ENCODE measurements at places on chromosomes 13 and 19.

DNA sequence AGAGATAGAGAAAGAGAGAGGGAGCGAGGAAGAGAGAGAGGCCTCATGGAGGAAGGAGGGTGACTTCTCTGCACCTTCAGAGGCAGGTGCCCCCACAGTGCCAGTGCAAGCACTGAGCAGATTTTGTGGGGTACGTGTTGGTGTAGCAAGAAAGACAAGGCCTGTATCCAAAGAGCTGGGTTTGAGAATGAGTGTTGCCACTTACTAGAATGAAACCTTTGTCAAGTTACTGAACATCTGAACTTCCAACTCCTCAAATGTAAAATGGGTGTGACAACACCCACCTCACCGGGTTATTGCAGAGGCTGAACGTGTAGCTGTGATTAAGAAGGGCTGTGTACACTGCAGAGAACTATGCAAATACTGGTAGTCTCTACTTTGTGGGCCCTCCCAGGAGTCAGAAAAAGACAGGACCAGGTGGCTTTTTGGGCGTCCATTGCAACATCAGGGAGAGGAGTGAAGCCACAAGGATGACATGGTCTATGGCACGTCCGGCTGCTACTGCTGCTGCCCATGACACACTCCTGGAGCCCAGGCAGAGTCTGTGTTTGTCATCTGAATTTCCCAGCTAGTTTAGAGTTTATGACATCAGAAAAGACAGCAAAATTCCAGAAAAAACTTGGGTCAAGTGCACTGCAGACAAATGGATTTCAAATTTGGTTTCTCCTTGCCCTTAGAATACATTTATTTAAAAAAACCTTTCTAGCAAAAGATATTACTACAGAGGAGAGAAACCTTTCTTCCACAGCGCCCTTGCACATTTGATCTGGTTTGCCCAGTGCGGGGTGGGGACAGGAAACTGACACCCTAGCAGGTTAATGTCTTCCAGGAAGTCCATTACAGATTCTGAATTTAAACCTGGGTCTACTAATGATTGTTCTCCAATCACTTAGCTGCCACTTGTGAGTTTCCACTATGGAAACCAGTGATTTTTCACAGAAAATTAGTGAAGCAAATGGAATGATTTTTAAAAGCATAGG, 54.0 kb upstream of the ATP12A start:
- no peak for DNase-seq

GRCh38 chr13:77994166-77994565, 75.5 kb upstream of the EDNRB start:
- no peak for DNase-seq

- no peak for DNase-seq
These were observed 108.0 kb downstream of the LMO7 start for GRCh38 chr13:75744127-75744526.

GRCh38 chr13:110352735-110353134, 45.7 kb downstream of the COL4A2 start:
- DNase-seq, result no peak

DNA sequence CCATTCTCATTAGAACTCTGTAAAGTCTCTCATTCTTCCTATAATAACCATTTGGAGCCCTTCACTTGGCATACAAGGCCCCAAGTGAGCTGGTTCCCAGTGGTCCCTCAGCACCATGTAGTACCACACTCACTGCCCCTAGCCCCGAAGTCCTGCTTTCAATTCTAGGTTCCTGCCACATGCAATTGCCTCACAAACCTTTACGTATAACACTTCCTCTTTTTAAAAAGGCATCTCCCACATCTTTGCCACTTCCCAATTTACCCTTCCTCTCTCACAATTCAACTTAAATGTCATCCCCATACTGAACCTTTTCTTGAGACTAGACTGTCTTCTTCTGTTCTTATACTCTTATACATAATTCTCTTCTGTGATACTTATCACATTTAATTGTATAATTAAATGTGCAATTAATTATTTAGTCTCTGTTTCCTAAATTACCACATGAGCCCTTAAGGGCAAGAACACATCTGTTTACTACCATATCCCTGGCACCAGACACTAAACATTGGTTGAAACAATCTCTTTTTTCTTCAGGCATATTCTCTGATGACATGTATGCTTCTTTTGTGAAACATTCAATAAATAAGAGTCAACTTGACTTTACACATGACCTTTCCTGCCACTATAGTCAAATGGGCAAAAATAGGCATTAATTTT, 304.0 kb downstream of the SPRY2 start:
- DNase-seq, result peak; percentile 89

GRCh38 chr19:13839938-13840304, 37.0 kb upstream of the NANOS3 start:
- no peak for DNase-seq

DNA sequence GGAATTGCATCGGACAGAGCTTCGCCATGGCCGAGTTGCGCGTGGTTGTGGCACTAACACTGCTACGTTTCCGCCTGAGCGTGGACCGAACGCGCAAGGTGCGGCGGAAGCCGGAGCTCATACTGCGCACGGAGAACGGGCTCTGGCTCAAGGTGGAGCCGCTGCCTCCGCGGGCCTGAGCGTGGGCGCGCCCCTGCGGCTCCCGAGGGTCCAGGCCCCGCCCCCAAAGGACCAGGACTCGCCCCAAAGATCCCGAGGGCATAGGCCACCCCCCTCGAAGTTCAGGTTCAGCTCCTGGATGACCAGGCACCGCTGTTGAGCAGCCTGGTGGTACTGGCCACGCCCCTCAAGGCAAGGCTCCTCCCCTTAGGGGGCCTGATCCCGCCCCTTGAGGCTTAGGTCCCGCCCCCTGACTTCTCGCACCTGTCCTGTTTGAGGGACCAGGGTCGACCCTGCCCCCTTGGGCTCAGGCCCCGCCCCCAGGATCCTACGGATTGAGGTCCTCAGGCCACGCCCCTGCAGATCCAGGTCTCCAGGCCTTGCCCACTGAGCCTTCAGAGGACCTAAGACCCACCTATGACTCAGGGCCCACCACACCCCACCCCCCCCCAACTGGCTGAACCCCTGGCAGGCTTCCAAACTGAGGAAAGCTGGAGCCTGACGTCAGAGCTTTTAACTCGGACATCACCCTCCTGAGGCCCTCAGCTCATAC, 43.1 kb downstream of the CYP4F22 start:
- DNase-seq, result peak; percentile 77

DNA sequence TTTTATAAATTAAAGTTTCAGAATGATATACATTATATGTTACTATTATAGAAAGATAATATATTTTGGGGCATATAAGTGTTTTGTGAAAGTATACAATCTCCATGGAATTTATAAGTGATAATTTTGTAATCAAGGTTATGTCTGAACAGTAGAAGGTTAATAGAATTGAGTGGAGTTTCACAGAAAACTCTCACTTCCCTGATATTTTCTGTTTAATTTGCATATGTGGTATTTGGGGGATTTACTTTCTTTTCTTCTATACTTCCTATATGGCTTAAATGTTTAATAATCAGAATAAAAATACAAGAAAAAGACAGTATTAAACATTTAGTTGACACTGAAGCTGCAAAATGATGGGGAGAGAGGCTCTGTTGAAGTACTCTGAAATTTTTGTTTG, 848.5 kb downstream of the DACH1 start:
- no peak for DNase-seq

DNA sequence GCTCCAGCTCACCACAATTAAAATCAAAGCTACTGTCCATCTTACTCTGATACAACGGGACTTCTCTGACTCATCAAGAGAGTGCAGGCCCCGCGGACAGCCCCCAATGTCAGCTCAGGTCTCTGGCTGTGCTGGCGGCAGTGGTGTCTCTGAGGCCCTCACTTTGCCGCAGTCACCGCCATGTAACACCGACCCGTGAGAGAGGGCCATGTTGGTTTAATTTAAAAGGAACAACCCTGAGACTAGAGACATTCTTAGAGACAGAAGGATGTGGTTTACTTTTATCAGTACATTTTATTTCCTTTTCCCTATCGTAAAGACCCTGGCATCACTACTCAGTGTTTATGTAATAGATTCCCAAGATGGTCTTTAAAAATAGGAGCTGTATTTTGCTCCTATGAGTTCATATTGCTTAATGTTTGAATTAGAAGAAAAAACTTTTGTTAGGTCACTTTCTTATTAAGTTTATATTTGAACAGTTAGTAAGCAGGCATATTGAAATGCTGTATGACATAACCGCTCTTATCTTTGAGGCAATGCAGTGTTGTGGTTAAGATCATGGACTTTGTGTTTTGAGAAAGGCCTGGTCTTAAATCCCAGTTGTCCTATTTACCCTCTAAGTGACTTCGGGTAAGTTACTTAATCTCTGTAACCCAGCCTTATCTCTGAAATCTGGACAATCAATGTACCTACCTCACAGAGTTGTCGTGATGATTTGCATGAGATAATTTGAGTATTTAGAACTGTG, 23.4 kb downstream of the DGKH start:
- DNase-seq, result peak; percentile 70

DNA sequence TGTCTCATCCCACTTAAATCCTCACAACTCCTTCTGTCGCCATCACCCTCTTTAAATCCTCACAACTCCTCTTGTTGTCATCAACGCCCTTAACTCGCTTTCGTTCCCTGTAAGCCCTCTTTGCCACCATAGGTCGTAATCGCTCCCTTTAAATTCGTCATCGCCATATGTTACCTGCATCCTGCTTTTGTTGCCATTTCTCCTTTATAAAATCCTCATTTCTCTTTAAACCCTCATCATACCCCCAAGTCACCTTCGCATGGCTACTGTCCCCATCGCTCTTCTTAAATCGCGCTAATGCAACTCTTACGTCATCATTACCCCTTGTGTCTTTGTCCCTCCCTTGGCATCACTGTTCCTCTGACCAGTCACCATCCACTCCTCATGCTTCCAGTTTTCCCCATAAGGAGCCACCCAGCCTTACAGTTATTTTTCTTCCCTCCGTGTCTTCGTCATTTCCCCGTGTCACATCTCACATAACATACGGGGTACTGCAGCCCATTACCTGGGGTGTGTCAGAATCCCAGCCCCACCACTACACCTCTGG, 539 bp downstream of the PLD3 start:
- no peak for DNase-seq

GRCh38 chr19:37979547-37980082, 72.6 kb downstream of the SIPA1L3 start:
- no peak for DNase-seq

- DNase-seq, result no peak
These were observed 88.0 kb upstream of the FRY start for GRCh38 chr13:31943591-31943990.

DNA sequence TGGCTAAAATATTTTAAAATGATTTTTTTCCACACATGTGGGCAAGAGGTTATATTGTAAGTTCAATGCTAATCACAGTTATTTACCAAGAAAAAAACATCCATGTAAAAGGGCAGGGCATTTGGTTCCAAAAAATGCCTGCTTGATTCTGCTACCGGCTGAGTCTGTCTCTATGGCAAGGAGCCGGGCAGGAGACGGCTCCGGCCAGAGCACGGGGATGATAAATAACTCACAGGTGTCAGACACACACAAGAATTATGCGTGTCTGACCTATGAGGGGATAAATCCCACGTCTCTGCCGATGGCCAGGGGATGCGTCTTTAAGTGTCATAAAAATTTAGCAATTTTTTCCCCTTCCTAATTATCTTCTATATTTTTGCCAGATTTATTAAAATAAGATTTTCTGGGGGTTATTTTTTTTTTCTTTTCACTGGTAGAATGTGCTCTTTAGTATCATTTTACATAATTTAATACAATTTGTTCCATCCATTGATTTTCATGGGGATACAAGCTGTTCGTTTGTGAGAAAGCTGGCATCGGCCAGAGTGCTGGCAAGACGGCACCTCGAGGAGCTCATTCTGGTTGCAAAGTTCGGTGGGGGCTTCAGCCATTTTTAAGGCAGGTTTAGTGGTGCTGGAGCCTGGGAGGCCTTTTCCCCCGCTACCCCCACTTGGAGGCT, 253.9 kb downstream of the ZNF536 start:
- no peak for DNase-seq

- no peak for DNase-seq
These were observed 13.0 kb downstream of the FAM124A start for GRCh38 chr13:51235186-51235585.

- DNase-seq, result no peak
These were observed 25.8 kb upstream of the IGLON5 start for GRCh38 chr19:51285682-51286081.

DNA sequence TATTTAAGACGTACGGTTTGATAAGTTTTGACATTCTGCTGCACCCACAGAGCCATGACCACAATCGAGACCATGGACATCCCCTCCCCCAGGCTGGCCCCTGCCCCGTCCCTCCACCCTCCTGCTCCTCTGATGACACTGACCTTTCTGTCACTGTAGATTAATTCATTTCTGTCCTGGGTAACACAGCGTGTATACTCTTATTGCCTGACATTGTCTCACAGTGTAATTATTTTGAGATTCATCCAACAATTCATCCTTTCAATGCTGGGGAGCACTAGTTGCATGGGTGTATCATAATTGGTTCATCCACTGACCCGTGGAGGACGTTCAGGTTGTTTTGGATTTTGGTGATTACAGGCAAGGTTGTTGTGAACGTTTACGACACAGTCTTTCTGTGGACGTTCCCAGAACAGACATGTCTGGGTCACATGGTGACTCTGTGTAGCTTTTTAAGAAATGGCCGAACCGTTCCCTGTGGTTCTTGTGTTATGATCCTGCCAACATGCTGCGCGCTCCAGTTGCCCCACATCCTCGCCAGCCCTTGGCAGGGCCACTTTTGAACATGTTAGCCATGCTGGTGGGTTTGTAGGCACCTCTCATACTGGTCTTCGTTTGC, 41.9 kb downstream of the C13orf46 start:
- DNase-seq, result no peak

DNA sequence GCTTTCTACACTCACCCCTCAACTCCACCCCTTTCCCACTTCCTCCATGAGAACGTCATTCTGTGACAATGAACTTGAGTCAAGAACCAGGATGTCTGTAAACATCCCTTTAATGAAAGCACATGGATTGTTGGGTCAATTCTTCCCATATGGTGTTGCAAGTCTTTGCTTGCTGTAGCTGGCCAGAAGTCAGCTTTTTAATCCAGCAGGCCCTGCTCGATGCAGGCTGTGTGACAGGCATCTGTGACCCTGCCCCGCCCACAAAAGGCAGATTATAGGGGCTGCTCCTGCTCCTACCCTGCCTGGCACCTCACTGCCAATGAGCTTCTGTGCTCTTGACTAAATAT, 78.0 kb downstream of the STARD13 start:
- peak; percentile 23 for DNase-seq

GRCh38 chr19:51777570-51778462, 16.8 kb downstream of the FPR2 start:
- peak; percentile 68 for DNase-seq

GRCh38 chr13:99005609-99006008, 27.7 kb upstream of the DOCK9 start:
- DNase-seq, result no peak

GRCh38 chr19:47994209-47994802, at the start of gene ELSPBP1:
Gene ELSPBP1 (plus strand): TSS chr19:47994632. CDS start chr19:48008668, 14,036 bp downstream.
- DNase-seq, result peak; percentile 80

- no peak for DNase-seq
These were observed 1.6 kb downstream of the SLC46A3 start for GRCh38 chr13:28717170-28717569.

DNA sequence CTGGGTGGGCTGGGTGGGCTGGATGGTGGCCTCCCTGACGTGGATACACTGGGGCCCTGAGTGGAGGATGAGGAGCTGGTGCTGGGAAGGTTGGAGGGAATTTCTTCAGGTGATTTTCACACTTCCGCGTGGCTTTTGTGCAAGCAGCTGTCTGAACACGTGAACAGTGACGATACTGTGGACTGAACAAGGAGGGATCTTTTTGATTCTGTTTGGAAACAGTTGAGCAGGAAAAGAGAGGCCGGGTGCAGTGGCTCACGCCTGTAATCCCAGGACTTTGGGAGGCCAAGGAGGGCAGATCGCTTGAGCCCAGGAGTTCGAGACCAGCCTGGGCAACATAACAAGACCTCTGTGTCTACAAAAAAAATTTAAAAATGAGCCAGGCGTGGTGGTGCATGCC, 9.1 kb upstream of the GTF2F1 start:
- no peak for DNase-seq

GRCh38 chr13:100029933-100030332, 48.3 kb downstream of the ZIC2 start:
- no peak for DNase-seq

All from KBM-7 (cell line).